Activated naive CD4-positive, alpha-beta T cell treated with anti-CD3 and anti-CD28 coated beads, Interleukin-2, amount 50 U/mL, for 16 hours (primary cell): ENCODE measurements at places on chromosomes 6 and 20.

DNA sequence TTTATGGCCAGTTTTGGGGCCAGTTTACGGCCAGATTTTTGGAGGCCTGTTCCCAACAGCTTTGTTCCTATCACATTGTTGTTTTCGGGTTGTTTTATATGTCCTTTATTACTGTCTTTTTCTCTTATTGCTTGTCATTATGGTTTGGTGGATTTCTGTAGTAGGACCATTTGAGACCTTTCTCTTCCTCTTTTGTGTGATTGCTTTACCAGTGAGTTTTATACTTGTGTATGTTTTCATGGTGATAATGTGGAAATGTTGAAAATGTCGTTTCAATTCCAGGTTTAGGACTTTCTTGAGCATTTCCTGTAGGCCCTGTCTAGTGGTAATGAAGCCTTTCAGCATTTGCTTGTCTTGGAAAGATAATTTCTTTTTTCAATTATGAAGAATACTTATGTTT is 17.8 kb downstream of the HLA-B start:
- no peak for DNase-seq

DNA sequence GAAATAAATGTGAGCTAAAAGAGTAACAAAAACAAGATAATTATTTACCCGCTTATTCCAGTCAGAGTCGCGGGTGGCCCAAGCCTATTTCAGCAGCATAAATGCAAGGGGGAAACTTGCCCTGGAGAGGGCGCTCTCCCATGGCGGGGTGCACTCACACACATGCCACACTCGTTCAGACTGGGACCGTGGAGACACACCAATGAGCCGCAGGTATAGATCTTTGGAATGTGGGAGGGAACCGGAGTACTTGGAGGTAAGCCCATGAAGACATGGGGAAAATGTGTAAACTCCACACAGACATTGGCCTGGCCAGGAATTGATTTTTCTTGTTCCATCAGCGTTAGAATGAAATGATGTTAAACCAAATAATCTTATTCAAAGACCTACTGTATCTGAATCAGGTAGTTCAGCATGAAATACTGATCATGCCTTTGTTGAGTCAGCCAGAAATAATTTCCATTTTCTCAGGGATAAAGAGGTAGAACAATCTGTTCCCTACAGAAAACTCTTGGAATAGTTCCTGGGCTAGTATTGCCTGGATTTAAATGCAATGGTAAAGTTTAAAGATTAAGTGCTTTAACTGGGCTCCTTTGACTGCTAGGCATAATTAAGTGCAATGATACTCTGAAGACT is 191.5 kb downstream of the MCHR2 start:
- no peak for DNase-seq

DNA sequence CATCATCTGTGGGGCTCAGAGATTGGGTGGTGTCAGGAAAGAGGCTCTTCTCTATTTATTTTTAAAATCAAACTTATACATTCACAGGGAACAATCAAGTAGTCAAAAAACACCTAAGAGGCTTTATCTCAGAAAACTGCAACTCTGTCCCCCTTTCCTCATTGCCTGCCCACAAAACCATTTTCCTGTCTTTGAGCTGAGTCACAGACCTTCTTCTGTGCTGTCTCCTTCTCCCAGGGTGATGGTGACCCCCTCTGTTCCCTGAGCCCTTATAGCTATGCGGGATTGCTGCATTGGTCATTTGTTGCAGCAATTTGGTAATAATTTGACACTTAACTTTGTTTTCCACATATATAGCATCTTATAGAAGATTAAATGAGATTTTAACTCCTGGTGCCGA is 195.2 kb upstream of the PROKR2 start:
- DNase-seq, result no peak

GRCh38 chr20:55744896-55745295 is 260.4 kb downstream of the CBLN4 start:
- DNase-seq, result no peak

GRCh38 chr6:90169374-90169773 is 127.3 kb downstream of the BACH2 start:
- DNase-seq, result no peak

GRCh38 chr6:132286298-132287019 is 114.8 kb downstream of the MOXD1 start:
- DNase-seq, result no peak

GRCh38 chr6:11111769-11112437 is 378 bp upstream of the ERVFRD-1 start:
- DNase-seq, result no peak

GRCh38 chr20:44388466-44389023 is 33.0 kb downstream of the HNF4A start:
- DNase-seq, result peak; percentile 77

- DNase-seq, result no peak
These were observed 32.8 kb downstream of the KCNK17 start for GRCh38 chr6:39281312-39281980.

DNA sequence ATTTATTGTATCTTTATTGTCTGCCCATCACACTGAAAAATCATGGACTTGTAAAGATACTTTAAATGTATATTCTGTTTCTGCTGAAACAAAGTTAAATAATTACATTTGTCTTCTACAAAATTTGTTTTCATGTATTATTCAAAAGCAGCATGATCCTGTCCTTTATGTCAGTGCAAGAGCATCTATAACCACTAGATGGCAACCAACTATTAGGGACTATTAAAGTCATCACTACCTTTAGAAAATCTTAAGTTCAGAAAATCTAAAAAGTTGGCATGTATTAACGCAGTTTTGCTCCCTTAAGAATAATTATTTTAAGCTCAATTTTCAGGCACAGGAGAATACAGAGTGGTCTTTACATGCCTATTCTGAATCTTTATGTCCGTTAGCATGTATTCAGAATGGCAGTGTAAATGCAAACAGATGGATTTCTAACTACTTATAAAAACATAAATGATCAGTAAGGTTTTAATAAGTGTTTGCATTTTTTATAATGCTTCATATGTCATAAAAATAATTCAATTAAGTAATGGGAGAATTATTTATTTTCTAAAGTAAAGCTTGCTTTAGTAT is 17.8 kb downstream of the TMEM30A start:
- DNase-seq, result no peak

DNA sequence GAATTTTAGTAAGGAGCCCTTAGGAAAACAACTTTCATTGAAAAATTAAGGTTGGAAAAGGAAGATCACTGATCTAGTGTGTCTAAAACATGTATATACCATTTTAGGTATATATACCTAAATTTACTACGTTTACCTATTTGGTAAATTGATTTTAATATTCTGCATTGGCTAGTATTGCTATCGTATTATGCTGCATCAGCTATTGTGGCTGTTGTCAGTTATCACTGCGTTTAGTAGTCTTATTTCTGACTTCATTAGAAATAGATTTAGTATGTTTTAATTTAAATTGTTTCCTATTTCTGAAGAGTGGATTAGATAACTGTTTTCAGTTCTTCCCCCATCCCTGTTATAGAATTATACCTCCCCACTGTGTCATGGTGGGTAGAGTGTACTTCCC is 101.7 kb upstream of the ARG1 start:
- no peak for DNase-seq

- no peak for DNase-seq
These were observed 2.1 kb downstream of the TGM6 start for GRCh38 chr20:2382833-2383232.

- no peak for DNase-seq
These were observed 93.6 kb upstream of the UST start for GRCh38 chr6:148653138-148653776.

DNA sequence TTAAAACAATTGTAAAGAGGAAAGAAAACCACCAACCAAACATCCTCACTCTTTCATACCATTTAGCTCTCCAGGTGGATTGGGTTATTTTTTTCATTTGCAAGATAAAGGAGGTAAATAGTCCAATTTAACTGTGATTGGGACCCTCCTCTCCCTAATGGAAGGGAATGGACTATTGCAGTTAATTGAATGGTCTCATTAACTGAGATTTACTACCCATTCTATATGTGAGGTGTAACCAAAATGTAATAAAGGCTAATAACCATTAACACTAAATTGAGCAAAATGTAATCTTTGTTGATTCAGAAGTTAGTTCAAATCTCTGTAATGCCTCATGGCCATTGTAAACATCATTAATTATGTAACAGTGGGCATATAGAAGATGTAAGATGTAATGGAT is 105.0 kb downstream of the KLHL32 start:
- DNase-seq, result no peak

GRCh38 chr6:115885636-115886366 is 174.9 kb downstream of the FRK start:
- no peak for DNase-seq

GRCh38 chr6:36128793-36129192 is 1.5 kb upstream of the MAPK13 start:
- DNase-seq, result no peak

DNA sequence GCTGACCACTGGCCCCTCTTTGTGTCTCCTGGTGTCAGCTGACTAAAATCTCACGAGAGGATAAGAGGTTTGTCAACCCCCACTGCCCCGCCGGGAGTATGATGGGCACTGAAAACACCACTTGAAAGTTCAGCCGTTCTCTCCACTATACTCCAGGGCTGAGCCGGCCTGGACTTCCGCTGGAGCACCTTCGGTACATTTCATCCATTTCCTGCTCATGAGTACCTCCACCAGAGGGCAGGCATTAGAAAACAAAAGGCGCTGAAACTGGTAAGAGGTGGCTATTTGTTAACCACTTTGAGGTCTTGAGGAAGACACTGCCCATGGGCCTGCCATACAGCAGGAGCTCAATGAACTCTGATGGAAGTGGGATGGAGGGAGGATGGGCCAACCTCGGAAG is 17.9 kb upstream of the ANKRD60 start:
- DNase-seq, result no peak

- no peak for DNase-seq
These were observed 348.9 kb upstream of the KCNQ5 start for GRCh38 chr6:72272958-72273357.

DNA sequence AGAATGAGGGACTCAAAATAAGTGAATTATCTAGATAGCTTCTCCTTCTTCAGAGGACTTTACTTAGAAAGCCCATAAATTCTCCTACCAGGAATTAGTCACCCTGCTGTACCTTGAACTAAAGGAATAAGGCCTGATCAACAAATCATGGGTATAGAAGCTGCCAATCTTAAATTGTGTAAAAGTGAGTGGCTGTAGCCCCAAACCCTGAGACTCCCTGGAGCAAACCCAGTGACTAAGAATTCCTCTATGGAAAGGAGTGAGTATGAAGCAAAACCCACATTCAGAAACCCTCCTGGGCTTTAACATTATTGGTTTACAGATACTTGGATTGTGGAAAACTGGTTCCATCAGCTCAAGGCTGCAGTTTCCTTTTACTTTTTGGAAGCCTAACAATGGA is 285.8 kb upstream of the TBX18 start:
- no peak for DNase-seq

DNA sequence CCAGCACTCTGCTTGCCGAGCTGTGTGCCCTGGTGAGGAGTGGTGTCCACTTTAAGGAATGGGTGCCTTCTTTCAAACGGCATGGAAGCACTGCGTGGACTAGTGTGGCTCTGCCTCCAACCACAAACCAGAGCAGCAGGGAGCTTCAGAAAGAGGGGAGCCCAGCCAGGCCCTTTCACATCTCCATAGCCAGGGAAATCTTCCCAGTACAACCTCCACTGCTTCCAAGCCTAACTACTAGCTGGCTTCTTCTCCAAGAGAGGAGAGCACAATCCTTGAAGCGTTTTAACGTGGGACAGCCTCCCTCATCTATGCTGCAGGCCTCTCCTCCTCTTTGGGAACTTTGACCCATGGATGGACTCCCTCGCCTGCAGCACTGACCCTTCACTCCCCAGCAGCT is 26.7 kb downstream of the TNXB start:
- no peak for DNase-seq

DNA sequence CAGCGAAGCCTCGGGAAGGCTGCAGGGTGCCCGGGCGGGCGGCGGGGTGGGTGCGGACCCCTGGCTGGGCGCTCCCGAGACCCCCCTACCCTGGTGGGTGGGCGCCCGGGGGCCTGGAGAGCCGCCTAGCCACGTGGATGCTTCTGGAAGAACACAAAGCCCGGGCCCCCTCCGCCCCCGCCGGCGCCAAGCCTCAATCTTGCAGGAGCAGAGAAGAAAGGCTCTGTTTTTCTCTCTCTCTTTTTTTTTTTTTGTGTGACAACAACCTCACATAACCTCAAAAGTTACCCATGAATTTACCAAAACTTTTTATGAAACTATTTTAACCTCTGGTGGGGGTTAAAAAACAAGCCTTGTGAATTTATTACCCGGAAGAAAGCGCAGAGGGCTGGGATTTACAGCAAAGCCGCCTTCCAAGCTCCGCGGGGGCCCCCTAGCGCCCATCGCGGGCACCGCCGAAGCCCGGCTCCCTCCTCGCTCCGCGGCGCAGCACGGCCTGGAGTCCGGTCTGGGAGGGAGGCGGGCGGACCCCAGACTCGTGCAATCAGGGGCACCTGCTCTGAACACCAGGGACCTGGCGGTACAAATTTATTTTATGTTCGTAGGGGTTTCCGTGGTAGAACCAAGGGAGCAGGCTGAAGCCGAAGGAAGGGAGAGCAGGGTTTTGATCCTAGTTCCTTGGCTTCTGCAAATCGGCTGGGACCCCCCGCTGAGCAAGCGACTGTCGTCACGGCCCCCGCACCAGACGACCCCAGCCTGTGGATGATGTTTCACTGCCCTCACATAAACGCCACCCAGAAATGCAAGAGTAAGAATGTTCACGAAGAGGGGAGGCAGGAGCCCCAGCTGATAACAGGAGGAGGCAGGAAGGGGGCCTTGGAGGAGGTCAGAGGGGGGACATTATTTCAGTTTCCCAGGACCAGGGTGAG is 58.9 kb downstream of the ZNF831 start:
- peak; percentile 87 for DNase-seq

- no peak for DNase-seq
These were observed 193.3 kb downstream of the UTRN start for GRCh38 chr6:144478483-144478882.

DNA sequence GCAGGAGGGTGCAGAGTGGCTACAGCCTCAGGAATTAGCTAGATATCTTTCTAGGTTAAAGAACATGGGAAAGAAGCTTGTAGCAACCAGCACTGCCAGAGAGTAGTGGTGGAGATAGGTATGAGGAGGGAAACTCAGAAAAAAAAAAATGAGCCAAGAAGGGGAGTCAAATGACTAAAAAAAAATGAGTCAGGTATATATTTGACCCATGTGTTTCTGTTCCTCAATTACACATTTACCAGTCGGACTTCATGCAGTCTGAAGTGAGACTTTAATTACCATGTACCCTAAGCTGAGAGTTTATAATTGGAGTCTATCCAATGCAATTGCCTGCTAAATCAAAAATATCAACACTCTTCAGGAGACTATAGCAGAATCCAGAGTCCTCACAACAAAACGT is 964.6 kb downstream of the HACE1 start:
- DNase-seq, result no peak

GRCh38 chr6:52526634-52527033 is 50.2 kb downstream of the TRAM2 start:
- DNase-seq, result no peak

DNA sequence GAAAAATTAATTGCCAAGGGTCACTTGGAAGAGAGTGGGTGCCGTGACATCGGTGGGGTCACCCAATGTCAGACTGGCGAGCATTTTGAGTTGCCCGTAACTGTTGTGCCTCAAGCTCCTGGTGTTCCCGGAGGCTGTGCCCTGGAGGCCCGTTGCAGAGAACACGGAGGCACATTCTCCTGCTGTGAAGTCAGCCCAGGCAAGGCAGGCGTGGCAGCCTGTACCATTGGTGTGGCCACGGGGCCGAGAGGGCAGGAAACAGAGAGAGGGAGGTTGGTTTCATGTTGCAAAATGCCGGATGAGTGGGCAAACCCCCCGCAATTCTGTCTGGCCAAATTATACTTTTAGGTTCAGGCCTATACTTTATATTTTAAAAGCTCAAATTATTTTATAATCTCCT is 81.2 kb downstream of the THBS2 start:
- DNase-seq, result no peak

GRCh38 chr6:34182751-34183531 is 37.1 kb upstream of the GRM4 start:
- DNase-seq, result peak; percentile 60

GRCh38 chr20:13119583-13119982 is 101.5 kb upstream of the ISM1 start:
- DNase-seq, result peak; percentile 18
